ENCODE measurements at places on chromosomes 3 and 15.

DNA sequence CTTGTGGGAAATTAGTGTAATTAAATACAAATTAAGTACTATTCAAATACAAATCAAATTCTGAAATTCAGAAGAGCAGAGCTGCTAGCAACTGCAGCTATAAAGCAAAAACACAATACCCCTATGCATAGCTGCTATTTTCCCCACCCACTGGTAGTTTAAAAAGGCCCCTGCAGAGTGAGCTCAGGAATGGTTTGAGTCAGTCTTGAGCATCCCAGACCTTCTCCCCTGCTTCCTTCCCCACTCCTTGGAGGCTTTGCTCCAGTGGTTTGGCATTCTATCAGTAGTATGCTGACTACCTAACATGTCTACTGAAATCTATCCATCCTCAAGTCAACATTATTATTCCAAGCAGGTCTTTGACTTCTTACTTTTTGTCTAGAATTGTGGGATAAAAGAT, 53.0 kb downstream of the EFHB start:
- no peak for DNase-seq

DNA sequence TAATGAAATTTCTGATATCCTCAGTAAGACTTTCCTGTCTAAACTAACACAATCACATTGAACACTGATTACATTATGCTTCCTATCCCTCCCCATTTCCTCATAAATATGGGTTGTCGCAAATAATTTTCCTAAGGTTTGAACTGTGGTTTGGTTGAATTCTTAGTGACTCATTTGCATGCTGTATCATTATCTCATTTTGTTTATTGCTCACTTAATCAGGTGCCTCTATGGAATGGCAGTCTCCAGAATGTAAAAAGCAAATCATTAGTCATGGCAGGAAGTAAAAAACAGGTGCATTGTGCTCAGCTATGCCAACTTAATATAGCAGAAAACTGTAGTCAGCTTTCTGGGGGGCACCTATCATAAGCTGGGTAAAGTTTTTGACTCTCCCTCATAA, 216.0 kb upstream of the ZBTB20 start:
- DNase-seq: no peak

DNA sequence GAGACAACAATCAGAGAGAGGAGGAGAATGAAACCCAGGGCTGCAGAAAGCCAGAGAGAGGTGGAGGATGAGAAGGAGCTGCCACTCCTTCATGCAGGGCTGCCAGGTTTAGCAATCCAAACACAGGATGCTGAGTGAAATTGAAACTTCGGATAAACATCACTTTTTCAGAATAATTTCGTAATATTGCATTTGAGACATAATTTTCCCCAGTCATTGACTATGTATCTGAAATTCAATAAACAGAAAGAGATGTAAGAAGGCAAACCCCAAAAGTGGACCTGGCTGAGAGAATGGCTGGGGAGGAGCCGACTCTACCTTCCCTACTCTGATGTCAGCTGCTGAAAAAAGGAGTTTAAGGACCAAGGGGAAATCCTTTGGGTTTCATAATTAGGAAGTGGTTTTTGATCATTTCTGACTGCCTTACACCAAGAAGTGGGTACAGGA, 33.8 kb downstream of the SLC9A9 start:
- DNase-seq: no peak

- DNase-seq: peak; percentile 37
These were observed 38.0 kb downstream of the PRICKLE2 start for GRCh38 chr3:64187065-64187959.

DNA sequence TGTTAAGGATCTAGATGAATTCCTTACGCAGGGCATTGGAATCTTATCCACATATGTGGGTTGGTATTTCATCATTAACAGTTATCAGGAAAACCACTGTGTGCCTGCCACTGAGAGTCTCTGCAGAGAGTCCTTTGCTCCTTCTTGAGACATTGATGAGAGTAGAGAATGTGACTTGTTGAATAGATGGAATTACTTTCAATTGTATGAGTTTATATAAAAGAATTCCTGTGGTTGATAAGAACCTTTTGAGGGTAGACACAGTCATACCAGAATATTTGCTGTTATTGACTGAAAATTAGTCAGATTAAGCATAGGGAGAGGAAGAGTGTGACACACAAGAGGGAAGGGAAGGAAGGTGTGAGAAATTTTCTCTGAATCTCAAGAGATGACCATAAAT, 30.8 kb downstream of the ARHGEF26 start:
- peak; percentile 10 for DNase-seq

DNA sequence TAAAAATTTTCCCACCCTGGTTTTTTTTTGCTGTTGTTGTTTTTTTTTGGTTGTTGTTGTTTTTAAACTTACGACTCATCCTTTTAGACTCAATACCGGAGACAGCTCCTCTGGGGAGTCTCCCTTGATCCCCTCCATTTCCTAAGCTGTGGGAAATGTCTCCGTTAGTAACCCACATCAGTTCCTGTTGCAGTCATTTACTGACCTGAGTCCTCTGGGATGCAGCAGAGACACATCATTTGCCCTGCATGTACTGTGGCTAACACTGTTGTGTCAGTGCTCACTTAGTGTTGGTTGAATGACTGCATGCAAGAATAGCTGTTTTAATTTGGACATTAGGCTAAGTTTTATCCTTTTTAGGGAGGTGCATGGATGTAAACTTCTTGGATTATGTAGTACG, 83.8 kb downstream of the MBNL1 start:
- no peak for DNase-seq

GRCh38 chr3:172905451-172905850, 154.9 kb downstream of the ECT2 start:
- DNase-seq: no peak

All from AG09319 (cell line).